ENCODE measurements at places on chromosomes 16 and 17. TPM values are rescaled to one million over a fixed set of nuclear protein-coding genes. Genes with fewer than 3 reads are reported as not detected.

PDE6G gene
- not detected for total RNA-seq

PRRT2 gene
- total RNA-seq = 7.9 TPM

KRT39 gene
- not detected for total RNA-seq

KCNJ18 gene
- not detected for total RNA-seq

DNA sequence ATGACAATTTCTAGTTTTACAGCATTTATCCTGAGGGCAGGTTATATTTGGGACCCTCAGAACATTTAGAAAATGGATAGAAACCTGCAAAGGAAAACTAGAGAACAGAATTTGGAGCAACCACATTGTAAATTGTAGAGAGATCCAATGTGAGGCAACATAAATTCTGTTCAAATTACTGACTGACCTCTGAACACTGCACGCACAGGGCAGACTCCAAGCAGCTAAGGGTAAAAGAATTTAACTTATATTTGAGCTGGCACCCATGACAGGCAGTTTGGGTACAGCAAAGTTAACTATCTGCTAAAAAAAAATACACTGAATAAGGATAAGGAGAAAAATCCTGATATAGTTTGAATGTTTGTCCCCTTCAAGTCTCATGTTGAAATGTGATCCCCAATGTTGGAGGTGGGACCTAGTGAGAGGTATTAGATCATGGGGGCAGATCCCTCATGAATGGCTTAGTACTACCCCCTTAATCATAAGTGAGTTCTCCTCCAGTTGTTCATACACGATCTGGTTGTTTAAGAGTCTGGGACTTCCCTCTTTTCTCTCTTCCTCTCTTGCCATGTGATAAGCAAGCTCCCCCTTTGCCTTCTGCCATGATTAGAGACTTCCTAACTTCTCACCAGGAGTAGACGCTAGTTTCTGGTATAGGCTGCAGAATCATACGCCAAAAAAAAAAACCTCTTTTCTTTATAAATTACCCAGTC, 75.7 kb downstream of the FBXL20 start:
- DNase-seq = no peak

DNA sequence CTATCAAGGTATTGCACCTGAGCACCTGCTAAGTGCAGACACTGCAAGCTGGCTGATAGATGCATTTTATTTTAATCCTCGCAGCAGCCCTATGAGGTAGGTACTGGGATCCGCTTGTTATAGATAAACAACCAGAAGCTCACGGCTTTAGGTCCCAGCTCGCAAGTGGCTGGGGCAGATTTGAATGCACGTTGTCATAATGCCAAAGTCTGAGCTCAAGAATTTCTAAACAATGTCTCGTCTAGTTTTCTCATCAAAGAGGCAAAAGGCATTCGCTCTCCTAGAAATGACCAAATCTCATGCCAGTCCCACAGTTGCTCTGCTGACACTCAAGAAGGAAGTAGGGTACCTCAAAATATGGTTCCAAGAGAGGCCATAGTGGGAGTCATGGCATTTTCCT, 20.5 kb downstream of the SOX9 start:
- no peak for DNase-seq

- DNase-seq = no peak
These were observed 24.6 kb downstream of the NECAB2 start for GRCh38 chr16:83992624-83993023.

DNA sequence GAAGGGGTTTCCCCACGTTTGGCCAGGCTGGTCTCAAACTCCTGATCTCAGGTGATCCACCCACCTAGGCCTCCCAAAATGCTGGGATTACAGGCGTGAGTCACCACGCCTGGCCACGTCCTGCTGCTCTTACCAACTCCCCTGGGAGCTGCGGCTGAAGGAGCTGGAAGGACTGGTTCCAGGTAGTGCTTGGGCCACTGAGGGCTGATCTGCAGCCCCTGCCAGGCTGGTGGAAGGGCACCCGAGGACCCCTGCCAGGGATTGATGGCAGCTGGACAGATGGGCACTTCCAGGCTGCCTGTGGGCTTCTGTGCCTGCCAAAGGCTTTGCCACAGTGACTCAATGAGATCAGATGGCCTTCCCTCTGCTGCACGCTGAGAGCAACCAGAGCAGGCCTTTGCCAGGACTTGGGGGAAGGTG, 2.3 kb downstream of the OXLD1 start:
- DNase-seq = no peak

- DNase-seq = no peak
These were observed 4.0 kb upstream of the SCRN2 start for GRCh38 chr17:47844814-47845715.

- DNase-seq = no peak
These were observed 1.9 kb downstream of the EVPLL start for GRCh38 chr17:18379246-18380146.

DNA sequence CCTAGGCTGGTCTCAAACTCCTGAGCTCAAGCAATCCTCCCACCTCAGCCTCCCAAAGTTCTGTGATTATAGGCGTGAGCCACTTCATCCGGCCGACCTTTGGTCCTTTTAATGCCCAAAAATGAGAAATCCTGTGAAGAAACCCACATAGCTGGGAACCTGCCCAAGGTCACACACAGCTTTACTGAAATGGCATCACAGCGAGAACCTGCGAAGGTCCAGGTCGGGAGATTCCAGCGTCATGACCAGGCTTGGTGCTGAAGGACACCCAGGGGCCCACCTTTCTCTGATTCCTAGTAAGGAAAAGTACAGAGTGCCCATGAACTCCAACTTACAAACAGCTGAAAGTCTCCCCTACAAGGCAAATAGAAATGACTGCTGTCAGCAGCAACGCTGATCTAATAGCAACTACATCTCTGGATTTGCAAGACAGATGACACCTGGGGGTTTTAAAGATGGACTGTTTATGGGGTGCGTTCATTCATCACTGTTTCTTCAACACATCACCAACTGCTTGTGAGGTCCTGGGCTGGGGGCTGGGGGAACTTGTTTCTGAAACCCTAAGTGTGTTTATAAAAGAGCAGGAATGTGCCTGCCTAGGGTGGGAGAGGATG, 24.5 kb upstream of the DNAH17 start:
- DNase-seq = no peak

DNA sequence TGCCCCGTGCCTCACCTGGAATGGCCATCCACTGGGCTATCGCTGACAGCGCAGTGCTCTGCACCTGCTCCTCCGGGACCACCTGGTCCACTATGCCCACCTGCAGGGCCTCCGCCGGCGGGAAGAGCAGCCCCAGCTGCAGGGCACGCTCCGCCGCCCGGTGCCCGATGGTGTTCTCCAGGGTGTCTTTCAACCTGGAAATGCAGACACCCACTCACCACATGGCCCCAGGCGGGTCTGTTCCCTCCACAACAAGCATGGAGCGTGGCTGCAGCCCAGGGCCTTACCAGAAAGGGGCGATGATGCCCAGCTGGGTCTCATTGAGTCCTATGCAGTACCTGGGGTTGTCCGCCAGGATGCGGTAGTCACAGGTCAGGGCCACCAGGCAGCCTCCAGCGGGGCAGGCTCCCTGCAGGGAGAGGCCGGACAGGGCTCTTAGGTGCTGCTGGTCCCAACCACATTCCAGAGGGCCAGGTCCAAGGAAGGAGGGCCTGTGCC, 6.8 kb downstream of the DNASE1L2 start:
- DNase-seq = no peak

GRCh38 chr16:51407199-51407598, 256.1 kb upstream of the SALL1 start:
- no peak for DNase-seq

DNA sequence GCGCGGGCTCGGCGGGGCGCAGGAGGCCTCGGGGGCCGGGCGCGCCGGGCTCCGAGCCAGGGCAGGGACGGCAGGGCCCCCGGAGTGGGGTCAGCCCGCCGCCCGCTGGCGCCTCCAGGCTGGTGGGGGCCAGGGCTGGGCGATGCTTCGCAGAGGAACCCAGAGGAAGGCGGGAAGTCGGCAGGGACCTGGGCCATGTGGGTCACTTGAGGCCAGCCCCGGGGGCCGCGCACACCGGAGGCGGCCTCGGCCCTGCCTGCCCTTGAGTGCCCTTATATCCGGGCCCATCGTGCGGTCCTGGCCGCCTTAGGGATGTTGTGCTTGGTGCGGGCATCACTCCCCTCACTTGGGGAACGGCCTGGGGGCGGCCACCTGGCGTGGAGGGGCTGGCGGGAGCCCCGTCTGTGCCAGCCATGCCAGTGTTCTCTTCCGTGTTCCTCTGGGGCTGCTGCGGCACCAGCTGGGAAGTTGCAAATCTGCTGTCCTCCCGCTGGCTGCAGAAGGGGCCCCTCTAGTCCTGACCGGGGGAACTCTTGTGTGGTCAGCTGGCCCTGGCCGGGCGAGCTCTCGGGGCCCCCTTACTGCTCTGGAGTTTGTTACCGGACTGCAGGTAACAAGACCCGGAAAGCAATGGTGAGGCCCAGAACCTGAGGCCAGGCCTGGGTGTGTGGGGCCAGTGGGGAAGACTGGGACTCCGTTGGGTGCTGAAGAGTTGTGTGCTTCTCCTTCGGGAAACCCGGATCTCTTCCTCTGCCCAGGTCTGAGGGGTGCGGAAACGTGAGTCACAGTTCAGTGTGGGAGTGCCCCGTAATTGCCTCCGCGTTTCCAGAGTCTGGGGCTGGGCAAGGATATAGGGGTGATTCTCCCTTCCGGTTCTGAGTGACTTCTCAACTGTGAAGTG, 849 bp downstream of the CAPN15 start:
- no peak for DNase-seq

GRCh38 chr16:83994703-83995102, 26.7 kb downstream of the NECAB2 start:
- no peak for DNase-seq

DNA sequence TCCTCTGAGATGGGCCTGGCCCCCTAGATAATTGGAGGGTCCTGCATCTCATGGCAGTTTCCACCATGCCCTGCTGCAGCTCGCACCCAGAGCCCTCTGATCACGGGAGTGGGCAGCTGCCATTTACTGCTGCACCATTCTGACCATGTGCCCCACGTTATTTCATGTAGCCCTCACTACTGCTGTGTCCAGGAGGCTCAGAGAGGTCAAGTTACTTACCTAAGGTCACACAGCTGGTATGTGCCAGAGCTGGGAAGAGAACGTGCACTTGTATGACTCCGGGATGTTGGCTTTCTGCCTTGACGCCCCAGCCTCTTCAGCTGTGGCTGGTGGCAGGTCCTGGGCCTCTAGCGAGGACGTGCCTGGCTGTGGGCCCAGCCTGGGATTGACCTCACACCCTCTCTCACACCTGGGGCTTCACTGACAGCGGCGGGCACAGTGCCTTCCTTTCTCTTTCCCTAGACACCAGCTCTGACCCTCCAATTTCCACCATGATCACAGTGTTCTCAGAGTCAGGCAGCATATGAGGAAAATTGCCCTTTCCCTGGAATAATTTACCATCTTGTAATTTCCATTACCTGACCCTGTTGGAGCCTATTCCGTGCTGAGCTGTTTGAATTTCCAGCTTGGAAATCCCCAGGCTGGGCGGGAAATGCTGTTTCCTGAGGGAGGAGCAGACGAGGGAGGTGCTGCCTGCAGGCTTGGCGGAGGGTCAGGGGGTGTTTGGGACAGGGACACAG, 18.5 kb upstream of the DOC2B start:
- DNase-seq = no peak

GRCh38 chr17:82217120-82217529, 4.5 kb upstream of the CCDC57 start:
- no peak for DNase-seq

- no peak for DNase-seq
These were observed 4.3 kb downstream of the KRT19 start for GRCh38 chr17:41523787-41524186.

DNA sequence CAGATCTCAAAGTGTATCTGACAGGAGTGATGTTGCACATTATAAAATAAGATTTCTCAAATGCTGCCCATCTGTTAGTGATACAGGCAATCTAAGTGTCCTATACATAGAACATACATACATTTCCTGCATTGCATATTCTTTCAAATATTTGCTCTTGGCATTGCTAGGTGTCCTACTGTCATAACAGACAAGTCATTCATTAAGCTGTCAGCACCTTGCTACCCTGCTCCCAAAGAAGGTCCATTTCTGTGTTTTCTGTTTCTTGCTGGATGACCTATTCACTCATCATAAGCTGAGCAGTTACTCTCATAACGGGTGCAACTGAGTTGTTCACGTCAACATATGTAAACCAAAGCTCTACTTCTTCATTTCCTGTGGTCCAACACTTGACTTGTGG, 719.0 kb downstream of the KCNJ2 start:
- DNase-seq = no peak

GRCh38 chr17:39845052-39845846, 18.9 kb downstream of the IKZF3 start:
- DNase-seq = no peak

Data from urinary bladder (tissue), 4 donors.